ENCODE measurements at places on chromosomes 3 and 15. TPM values are rescaled to one million over a fixed set of nuclear protein-coding genes. Genes with fewer than 3 reads are reported as not detected.

The SLC26A6 gene
- polyA plus RNA-seq: 3.0 TPM

The LRRC31 gene
- not detected for polyA plus RNA-seq

The GP9 gene
- not detected for polyA plus RNA-seq

GRCh38 chr3:188854772-188855149 lies 317.0 kb upstream of the TPRG1 start:
- no peak overlapping the region for H3K4me3 ChIP-seq
- no peak overlapping the region for H3K27ac ChIP-seq
- no peak for DNase-seq
- H3K4me1 ChIP-seq: no peaks in the 10 kb centered on the region

GRCh38 chr15:31590609-31591008 lies 264.0 kb downstream of the KLF13 start:
- H3K4me3 ChIP-seq: no peak overlapping the region
- H3K27me3 ChIP-seq: peaks cover 12% of the 10 kb centered on the region
- DNase-seq: no peak
- peaks cover 2% of the 10 kb centered on the region for H3K4me1 ChIP-seq
- no peaks in the 10 kb centered on the region for H3K36me3 ChIP-seq

- peaks cover 5% of the 10 kb centered on the region for H3K4me1 ChIP-seq
- no peak overlapping the region for H3K4me3 ChIP-seq
- no peak overlapping the region for H3K27ac ChIP-seq
- H3K27me3 ChIP-seq: no peaks in the 10 kb centered on the region
- no peaks in the 10 kb centered on the region for H3K36me3 ChIP-seq
These were observed 14.0 kb downstream of the PLXNA1 start for GRCh38 chr3:126996905-126997304.

DNA sequence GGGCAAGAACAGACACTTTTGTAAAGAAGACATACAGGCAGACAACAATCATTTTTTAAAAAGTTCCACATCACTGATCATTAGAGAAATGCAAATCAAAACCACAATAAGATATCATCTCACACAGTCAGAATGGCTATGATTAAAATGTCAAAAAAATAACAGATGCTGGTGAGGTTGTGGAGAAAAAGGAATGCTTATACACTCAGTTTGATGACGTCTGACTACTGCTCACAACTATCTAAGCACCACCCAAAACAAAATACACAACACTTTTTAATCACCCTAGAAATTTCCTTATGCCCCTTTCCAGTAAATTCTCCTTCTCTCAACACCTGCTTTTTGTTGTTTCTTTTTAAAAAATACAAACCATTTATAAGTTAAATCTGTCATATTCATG lies 228.8 kb downstream of the ISL2 start:
- no peak overlapping the region for H3K4me3 ChIP-seq
- DNase-seq: no peak
- peaks cover 35% of the 10 kb centered on the region for H3K36me3 ChIP-seq
- no peaks in the 10 kb centered on the region for H3K27me3 ChIP-seq

- H3K27me3 ChIP-seq: no peaks in the 10 kb centered on the region
- H3K36me3 ChIP-seq: no peaks in the 10 kb centered on the region
- no peak overlapping the region for H3K4me3 ChIP-seq
- DNase-seq: no peak
These were observed 614 bp upstream of the MINDY2 start for GRCh38 chr15:58770519-58770856.

- H3K27me3 ChIP-seq: peaks cover 10% of the 10 kb centered on the region
- no peak for DNase-seq
- H3K27ac ChIP-seq: no peak overlapping the region
- peaks cover 2% of the 10 kb centered on the region for H3K36me3 ChIP-seq
These were observed 29.0 kb downstream of the CCDC80 start for GRCh38 chr3:112611752-112612515.

DNA sequence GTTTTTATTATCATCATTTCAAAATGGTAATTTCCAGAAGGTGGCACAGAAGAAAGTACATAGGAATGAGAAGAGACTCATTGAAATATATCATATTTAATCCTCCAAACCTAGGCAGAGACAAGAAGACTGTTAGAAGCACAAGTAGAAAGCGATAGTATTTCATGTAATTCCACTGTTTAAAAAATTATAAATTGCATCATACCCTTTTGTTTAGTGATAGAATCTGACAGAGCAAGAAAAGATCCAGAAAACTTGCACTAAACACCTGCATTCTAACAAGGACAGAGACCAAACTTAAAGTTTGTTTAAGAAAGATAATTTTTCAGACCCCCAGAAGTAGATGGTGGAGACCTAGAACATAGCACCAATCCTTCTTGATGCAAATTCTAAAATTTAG lies 56.9 kb upstream of the CD96 start:
- no peak for DNase-seq
- H3K36me3 ChIP-seq: peaks cover 12% of the 10 kb centered on the region
- H3K27me3 ChIP-seq: no peaks in the 10 kb centered on the region
- no peak overlapping the region for H3K27ac ChIP-seq

- no peak overlapping the region for H3K27ac ChIP-seq
- H3K27me3 ChIP-seq: no peaks in the 10 kb centered on the region
- no peak overlapping the region for H3K4me3 ChIP-seq
- H3K4me1 ChIP-seq: no peaks in the 10 kb centered on the region
These were observed 300.1 kb downstream of the MFSD1 start for GRCh38 chr3:159102001-159102400.
